ENCODE measurements at places on chromosomes 5 and 9. TPM values are rescaled to one million over a fixed set of nuclear protein-coding genes. Genes with fewer than 3 reads are reported as not detected.

The FAM221B gene
- total RNA-seq, result not detected

The PAEP gene
- total RNA-seq, result not detected

The SHROOM1 gene
- total RNA-seq, result 7.6 TPM

The CSF1R gene
- 0.62 TPM for total RNA-seq

The ERCC8 gene
- 14.8 TPM for total RNA-seq

The PLPPR1 gene
- total RNA-seq, result not detected

DNA sequence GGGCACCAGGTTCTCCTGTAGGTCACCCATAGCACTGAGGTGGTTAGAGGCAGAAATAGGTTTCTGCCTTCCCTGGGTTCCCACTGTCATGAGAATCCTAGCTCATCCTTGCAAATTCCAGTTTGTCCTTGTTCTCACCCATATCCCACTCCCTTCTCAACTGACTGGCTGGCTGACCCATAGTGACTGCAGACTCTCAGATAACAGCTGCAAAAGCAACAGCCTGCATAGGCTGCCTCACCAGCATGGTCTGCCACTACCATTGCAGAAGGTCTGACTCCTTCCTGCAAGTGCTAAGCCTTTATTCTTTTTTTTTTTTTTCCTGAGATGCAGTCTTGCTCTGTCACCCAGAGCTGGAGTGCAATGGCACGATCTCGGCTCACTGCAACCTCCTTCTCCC, 194.0 kb downstream of the SEMA6A start:
- no peaks in the 10 kb centered on the region for H3K4me1 ChIP-seq
- H3K27me3 ChIP-seq, result no peaks in the 10 kb centered on the region
- DNase-seq, result no peak
- no peaks in the 10 kb centered on the region for H3K36me3 ChIP-seq

DNA sequence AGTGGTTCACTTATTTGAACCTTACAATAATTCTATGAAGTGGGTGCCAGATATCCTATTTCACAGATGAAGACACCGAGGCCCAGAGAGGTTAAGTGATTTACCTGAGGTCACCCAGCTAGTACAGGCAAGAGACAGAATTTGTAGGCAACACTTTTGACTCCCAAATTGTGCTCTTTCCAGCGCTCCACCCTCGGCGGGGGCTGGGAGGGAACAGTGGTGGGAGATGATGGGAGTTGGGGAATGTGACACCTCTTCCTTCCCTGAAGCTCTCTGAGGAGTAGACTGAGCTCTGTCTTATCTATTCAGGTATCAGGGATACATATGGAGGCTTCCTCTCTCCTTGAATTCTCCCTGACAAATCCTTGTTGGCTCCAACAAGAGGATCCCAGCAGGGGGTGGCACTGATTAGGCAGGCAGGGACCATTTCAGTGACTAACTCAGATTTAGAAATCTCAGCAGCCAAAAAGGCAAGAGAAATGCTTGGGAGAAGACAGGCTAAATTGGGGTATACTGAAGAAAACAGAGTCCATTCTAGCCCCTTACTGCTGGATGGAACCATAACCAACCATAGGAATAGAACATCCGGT, 95.8 kb upstream of the PANK3 start:
- H3K27ac ChIP-seq, result no peak overlapping the region
- H3K4me1 ChIP-seq, result no peaks in the 10 kb centered on the region
- H3K27me3 ChIP-seq, result no peaks in the 10 kb centered on the region
- no peak overlapping the region for H3K4me3 ChIP-seq
- no peak for DNase-seq

GRCh38 chr5:116507051-116507537, 67.5 kb downstream of the SEMA6A start:
- no peak for DNase-seq
- no peaks in the 10 kb centered on the region for H3K27me3 ChIP-seq
- H3K4me3 ChIP-seq, result no peak overlapping the region
- H3K27ac ChIP-seq, result no peak overlapping the region

- peaks cover 5% of the 10 kb centered on the region for H3K27me3 ChIP-seq
- H3K27ac ChIP-seq, result peak overlapping the region; percentile 76
- H3K4me1 ChIP-seq, result peaks cover 28% of the 10 kb centered on the region
- no peak overlapping the region for H3K4me3 ChIP-seq
- DNase-seq, result no peak
Measured at GRCh38 chr5:54909911-54910870, 75.2 kb downstream of the ESM1 start.

- no peak for DNase-seq
- H3K27me3 ChIP-seq, result no peaks in the 10 kb centered on the region
- peak overlapping the region; percentile 77 for H3K27ac ChIP-seq
- H3K4me1 ChIP-seq, result peaks cover 53% of the 10 kb centered on the region
Measured at GRCh38 chr9:91937056-91937455, 13.0 kb downstream of the ROR2 start.

DNA sequence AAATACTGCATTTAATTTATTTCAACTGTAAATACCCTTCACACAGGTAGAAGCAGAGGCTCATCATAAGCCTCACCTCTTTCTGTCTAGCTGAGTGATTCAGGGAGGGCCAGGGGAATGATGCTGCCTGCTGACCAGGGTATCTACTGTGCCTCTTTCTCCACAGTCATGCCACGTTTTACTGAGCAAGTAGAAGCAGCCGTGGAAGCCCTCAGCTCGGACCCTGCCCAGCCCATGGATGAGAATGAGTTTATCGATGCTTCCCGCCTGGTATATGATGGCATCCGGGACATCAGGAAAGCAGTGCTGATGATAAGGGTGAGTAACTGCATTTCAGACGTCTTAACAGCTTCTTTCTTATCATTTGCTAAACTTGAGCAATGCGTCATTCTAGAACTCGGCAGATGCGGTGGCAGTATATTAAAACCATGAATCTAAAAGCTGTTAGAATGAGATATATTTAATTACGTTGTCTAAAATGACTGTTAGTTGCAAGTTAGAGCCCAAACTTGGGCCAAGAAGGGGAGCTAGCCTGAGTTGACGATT, 50.0 kb upstream of the LRRTM2 start:
- H3K4me3 ChIP-seq, result no peak overlapping the region
- peaks cover 24% of the 10 kb centered on the region for H3K4me1 ChIP-seq
- DNase-seq, result no peak
- H3K27ac ChIP-seq, result no peak overlapping the region
- no peaks in the 10 kb centered on the region for H3K27me3 ChIP-seq

DNA sequence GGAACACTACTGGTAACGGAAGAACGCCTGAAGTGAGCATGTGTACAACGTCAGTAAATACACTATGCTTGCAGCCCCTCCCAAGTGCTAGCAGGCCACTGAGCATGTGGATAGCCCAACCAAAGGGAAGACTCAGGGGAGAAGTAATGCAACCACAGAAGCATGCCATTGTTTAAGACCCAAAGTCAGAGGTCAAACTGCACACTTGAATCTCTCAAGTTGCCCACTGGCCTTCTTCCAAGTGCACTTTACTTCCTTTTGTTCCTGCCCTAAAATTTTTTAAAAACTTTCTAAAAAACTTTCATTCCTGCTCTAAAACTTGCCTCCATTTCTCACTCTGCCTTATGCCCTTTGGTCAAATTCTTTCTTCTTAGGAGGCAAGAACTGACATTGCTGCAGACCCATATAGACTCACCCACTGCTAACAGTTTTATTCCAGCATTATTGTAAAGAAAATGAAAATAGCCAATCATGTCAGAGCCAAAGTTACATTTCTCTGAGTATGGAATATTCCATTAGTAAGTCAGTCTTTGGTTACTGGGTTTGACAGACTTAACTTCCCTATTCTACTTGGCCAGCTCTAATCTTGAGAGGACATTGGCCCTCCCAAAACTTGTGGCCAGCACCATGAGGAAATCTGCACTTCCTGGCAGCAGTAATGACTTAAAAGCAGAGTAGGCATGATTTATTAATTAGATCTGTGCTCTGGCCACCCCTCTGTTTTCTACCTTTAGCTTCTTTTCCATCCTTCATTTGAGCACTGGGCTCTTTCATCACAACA, 76.9 kb downstream of the TSSK1B start:
- no peak overlapping the region for H3K4me3 ChIP-seq
- no peaks in the 10 kb centered on the region for H3K27me3 ChIP-seq
- no peak overlapping the region for H3K27ac ChIP-seq
- no peak for DNase-seq

GRCh38 chr5:139903450-139903794, 107.8 kb downstream of the PSD2 start:
- peaks cover 7% of the 10 kb centered on the region for H3K4me1 ChIP-seq
- H3K36me3 ChIP-seq, result no peaks in the 10 kb centered on the region
- no peak overlapping the region for H3K27ac ChIP-seq
- H3K4me3 ChIP-seq, result peak overlapping the region; percentile 55
- H3K27me3 ChIP-seq, result peaks cover 46% of the 10 kb centered on the region

DNA sequence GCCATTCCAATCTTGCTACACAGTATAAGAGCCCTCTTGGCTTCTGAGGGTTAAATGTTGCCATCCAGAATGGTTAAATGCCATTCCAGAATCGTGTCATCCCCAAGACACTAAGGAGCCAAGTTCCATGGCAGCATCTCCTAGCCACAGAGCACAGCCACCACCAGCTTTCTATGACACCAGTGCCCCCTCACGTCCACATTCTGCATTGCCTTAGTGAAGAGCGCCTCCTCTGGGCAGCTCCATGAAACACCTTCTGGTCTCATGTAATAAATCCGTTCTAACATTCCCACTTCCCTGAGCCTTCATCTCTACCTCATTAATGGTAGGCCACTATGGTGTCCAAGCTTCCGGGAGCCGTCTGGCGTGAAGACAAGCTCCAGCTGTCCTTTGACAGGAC, 12.4 kb downstream of the CBY3 start:
- H3K36me3 ChIP-seq, result peaks cover 15% of the 10 kb centered on the region
- no peak overlapping the region for H3K27ac ChIP-seq
- H3K27me3 ChIP-seq, result no peaks in the 10 kb centered on the region
- H3K4me3 ChIP-seq, result no peak overlapping the region
- DNase-seq, result no peak

GRCh38 chr5:11319836-11320580, 559.0 kb upstream of the DAP start:
- no peak overlapping the region for H3K4me3 ChIP-seq
- no peaks in the 10 kb centered on the region for H3K4me1 ChIP-seq
- H3K27me3 ChIP-seq, result peaks cover 3% of the 10 kb centered on the region
- no peak overlapping the region for H3K27ac ChIP-seq

DNA sequence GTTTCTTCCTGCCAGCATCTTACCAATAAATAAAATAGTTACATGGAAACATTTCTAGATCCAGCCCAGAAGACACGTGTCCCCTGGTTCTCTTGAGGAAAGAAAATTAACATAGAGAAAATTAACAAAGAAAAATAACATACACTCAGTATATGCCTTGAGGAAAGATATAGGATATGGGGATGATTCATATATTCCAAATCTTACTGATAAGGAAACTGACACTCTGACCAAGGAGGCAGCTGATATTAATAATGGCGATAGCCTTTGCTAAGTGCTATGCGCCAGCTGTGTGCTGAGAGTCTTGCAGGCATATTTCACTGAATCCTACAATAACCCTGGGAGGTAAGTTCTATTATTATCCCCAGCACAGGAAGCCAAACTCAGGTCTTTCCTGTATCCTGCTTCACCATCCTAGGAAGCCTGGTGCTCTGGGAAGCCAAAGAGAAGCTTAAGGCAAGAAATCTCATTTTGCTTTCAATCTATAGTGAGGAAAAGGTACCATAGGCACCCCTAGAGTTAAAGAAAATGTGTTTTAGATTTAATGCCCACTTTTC, 302.7 kb upstream of the NREP start:
- H3K4me1 ChIP-seq, result peaks cover 8% of the 10 kb centered on the region
- no peak overlapping the region for H3K4me3 ChIP-seq
- H3K27ac ChIP-seq, result no peak overlapping the region
- H3K27me3 ChIP-seq, result no peaks in the 10 kb centered on the region
- peaks cover 6% of the 10 kb centered on the region for H3K36me3 ChIP-seq
- DNase-seq, result no peak

- peaks cover 52% of the 10 kb centered on the region for H3K4me1 ChIP-seq
- H3K36me3 ChIP-seq, result peaks cover 14% of the 10 kb centered on the region
- no peak for DNase-seq
Measured at GRCh38 chr5:159065135-159065534, 34.6 kb downstream of the EBF1 start.

GRCh38 chr5:400282-401145, 42.5 kb upstream of the EXOC3 start:
- H3K27me3 ChIP-seq, result no peaks in the 10 kb centered on the region
- DNase-seq, result peak; percentile 85
- H3K4me1 ChIP-seq, result peaks cover 21% of the 10 kb centered on the region
- H3K36me3 ChIP-seq, result peaks cover 4% of the 10 kb centered on the region
- H3K27ac ChIP-seq, result peak overlapping the region; percentile 100

DNA sequence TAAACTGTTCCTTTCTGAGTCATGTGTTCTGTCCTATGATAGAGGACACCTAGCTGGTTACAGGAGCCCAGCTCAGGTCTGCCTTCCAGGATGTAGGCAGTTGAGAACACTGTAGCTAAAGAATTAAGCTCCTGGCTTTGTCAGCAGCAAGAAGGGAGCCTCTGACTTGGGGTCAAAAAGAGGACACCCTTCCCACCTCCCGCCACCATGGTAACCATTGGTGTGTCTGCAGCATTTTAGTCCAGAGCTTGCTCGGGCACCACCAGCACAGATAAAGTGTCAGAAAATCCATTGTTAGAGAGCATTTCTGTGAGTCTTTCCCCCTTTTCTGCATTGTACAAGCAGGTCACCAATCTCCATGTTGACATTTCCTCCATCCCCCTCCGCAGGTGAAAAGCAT, 181.7 kb downstream of the DOCK8 start:
- no peaks in the 10 kb centered on the region for H3K4me1 ChIP-seq
- H3K36me3 ChIP-seq, result no peaks in the 10 kb centered on the region
- H3K4me3 ChIP-seq, result no peak overlapping the region
- H3K27ac ChIP-seq, result no peak overlapping the region
- peaks cover 1% of the 10 kb centered on the region for H3K27me3 ChIP-seq

GRCh38 chr5:88886746-88887341, 3.9 kb upstream of the MEF2C start:
- H3K36me3 ChIP-seq, result no peaks in the 10 kb centered on the region
- no peak for DNase-seq

GRCh38 chr5:102921341-102922044, 166.4 kb downstream of the PAM start:
- H3K27me3 ChIP-seq, result no peaks in the 10 kb centered on the region
- H3K27ac ChIP-seq, result no peak overlapping the region
- no peak for DNase-seq
- peaks cover 25% of the 10 kb centered on the region for H3K4me1 ChIP-seq
- H3K36me3 ChIP-seq, result peaks cover 6% of the 10 kb centered on the region

GRCh38 chr9:27485158-27485557, 38.9 kb upstream of the IFNK start:
- DNase-seq, result no peak
- H3K27me3 ChIP-seq, result peaks cover 1% of the 10 kb centered on the region
- H3K36me3 ChIP-seq, result no peaks in the 10 kb centered on the region
- no peak overlapping the region for H3K4me3 ChIP-seq
- H3K4me1 ChIP-seq, result no peaks in the 10 kb centered on the region
- H3K27ac ChIP-seq, result no peak overlapping the region

- H3K27me3 ChIP-seq, result peaks cover 12% of the 10 kb centered on the region
- no peaks in the 10 kb centered on the region for H3K4me1 ChIP-seq
- no peak overlapping the region for H3K4me3 ChIP-seq
- no peak for DNase-seq
- H3K27ac ChIP-seq, result no peak overlapping the region
- H3K36me3 ChIP-seq, result peaks cover 3% of the 10 kb centered on the region
Measured at GRCh38 chr5:4716781-4717180, 423.3 kb upstream of the ADAMTS16 start.
